Stimulated activated CD8-positive, alpha-beta memory T cell treated with anti-CD3 and anti-CD28 coated beads, Interleukin-15, amount 100 ng/mL, for 48 hours (primary cell): ENCODE measurements at places on chromosomes 12 and 14.

GRCh38 chr12:132174015-132174838, 30.0 kb downstream of the NOC4L start:
- DNase-seq = no peak

GRCh38 chr12:14892726-14893505, 7.3 kb upstream of the MGP start:
- no peak for DNase-seq

GRCh38 chr12:4609071-4609470, 39.8 kb downstream of the AKAP3 start:
- DNase-seq = no peak

- no peak for DNase-seq
These were observed 129.1 kb downstream of the PLXNC1 start for GRCh38 chr12:94277426-94278000.

DNA sequence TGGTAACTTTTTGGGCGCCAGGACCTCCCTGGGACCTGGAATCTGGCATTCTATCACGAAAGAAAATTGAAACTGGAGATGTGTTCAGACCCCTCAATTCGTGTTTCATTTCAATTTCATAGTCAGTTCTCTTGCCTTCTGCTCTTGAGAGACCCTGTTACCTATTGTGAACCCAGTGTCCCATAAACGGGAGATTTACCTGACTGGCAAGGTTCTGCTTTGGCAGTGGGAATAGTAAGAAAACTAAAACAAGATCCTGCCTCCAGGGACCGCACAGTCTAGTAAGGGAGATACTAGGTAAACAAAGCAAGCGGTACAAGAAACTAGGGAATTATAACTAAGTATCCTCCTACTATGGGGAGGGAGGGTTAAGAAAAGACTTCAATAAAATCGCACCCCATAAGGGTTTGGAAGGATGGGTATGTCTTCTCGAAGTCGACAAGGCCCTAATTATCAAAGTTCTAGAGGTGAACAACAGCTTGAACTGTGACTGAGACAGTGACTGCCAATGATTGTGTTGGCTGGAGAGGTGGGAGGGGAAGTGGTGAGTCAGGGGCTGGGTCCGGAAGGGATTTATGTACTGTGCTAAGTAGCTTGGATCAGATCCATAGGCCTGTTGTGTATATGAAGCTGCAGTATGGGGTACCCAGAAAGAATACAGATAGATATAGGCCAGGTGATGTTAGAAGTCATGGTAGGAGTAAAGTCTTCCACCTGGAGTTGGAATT, 754 bp downstream of the ACSS3 start:
- DNase-seq = no peak
